ENCODE measurements at places on chromosomes 2 and 18.

DNA sequence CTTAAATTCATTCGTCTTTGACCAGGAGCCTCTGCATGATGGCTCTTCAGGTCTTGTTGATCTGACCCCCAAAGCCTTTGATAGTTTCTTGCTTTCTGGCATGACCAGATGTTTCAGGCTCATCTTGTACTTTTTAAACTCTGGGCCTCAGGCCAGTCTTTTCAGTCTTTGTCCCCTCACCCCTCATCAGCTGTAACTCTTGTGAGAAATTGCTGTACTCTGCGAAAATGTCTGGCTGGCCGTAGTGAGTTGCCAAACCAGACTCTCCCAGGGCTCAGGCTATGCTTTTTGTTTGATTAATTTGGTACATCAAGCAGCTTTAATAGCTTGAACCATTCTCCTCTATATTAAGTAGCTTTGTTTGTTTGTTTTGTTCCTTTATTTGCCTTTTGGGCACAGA, 75.9 kb downstream of the BABAM2 start:
- DNase-seq: peak; percentile 8

GRCh38 chr18:41096504-41096903, 858.5 kb upstream of the PIK3C3 start:
- DNase-seq: peak; percentile 24

- no peak for DNase-seq
Measured at GRCh38 chr18:57018845-57019244, 128.0 kb upstream of the BOD1L2 start.

- DNase-seq: no peak
Measured at GRCh38 chr2:27781496-27781895, 10.0 kb downstream of the MRPL33 start.

GRCh38 chr2:171160119-171160955, at the start of gene TLK1:
TLK1 (minus strand) TSS chr2:171160893; CDS start chr2:171160428, 465 bp downstream.
- DNase-seq: peak; percentile 92

- peak; percentile 6 for DNase-seq
Measured at GRCh38 chr2:124112966-124113365, 87.9 kb downstream of the CNTNAP5 start.

DNA sequence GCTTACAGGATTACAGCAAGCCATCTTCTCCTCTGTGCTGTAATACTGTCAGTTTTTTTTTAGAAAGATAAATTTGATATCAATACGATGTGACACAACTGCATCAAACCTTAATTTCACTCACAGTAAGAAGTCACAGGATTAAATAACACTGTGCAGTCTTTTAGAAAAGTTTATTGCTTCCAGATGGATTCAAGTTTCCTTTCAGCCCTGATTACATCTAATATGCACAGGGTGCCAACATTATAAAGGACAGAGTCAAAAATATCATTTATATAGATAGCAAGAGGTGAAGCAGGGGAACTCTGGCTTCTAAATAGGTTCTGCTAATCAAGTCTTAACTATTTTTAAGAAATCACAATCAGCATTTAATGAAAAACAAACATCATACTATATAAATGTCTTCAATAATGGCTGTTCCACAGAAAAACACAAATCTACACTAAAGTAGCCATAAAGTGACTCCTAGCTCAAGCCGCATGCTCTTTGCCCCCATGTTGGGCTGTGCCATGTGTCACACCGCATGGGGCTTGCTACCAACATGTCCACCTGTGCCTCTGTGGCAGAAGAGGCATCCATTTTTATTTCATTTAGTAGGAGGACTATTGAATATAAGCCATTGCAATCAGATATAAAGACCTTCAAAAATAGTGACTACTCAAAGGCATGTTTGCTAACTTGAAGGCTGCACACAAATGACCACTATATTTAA, 35.0 kb downstream of the CERKL start:
- no peak for DNase-seq

GRCh38 chr2:230696670-230697069, 16.0 kb upstream of the CAB39 start:
- no peak for DNase-seq

GRCh38 chr2:144431998-144432397, 87.9 kb downstream of the ZEB2 start:
- DNase-seq: no peak

DNA sequence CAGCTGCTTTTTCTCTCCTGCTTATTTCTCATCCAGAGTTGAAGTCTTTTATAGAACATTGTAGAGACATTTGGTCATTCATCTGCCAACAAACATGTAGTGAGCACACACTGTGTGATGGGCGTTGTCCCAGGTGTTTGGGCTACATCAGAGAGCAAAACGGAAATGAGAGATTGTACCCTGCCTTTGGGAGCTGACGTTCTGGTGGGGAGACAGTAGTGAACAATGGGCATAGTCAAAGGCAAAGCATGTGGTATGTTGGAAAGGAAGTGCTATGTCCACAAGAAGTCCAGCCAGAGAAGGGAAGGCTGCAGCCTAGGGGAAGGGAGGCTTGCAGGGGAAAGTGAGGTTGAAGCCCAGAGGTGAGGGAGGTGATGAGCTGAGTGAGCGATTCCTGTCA, 78.1 kb downstream of the PIEZO2 start:
- no peak for DNase-seq

- DNase-seq: peak; percentile 81
Measured at GRCh38 chr2:135742325-135742757, 686 bp downstream of the UBXN4 start.

DNA sequence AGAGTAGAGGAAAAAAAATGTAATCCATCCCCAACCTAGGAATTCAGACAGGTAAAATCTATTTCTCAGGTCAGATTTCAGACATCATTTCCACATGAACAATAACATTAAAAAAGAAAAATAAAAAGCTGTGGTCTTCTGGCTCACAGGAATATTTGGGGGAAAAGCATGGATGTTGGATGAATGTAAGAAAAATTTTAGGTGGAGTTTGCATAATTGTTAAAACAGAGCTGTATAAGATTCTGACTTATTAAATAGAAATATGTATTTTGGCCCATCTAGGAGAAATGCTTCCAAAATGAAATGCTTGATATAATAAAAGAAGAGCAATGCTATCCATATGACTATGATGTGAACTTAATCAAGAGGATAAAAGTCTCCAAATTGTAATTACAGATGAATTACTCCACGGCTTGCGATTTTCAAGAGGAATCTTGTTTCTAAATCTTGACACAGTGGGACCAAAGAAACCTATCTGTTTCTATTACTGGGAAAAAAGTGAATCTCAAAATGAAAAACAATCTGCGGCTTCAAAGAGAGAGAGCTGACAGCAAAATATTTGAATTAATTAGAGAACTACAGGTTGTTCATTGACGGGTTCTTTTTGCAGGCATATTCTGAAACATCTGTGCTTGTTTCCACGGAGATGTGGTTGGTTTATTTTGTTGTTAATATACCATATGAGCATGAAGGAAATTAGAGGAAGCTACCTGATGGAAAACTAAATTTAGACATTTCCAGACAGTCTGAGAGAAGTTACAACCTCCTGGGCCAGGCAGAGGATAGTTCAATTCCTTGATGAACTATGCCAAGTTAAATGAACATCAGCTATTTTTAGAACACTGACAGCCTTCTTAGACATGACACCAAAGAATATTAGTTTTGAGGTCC, 468.7 kb downstream of the PID1 start:
- DNase-seq: no peak

- DNase-seq: peak; percentile 13
Measured at GRCh38 chr2:167331636-167332232, 443.5 kb downstream of the XIRP2 start.

GRCh38 chr2:67835266-67835665, 227.5 kb downstream of the C1D start:
- DNase-seq: no peak

DNA sequence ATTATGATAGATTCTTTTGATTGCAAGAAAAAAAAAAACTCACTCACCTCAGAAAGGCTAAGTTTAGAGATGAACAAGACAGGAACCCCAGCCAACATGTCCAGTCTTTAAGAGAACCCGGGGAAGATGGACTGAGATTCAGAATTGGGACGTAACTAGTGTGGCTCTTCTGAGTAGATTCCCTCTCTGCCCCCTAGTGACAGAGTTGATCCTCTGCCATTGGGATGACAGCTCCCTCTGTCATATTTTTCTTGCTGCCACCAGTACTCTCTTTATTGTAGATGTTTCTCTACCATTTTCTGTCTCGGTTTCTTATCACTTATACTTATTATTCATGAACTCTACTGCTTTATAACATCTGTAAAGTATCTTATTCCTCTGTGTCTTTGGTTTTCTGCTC, 77.7 kb downstream of the GULP1 start:
- peak; percentile 72 for DNase-seq

GRCh38 chr2:54381293-54381692, 74.8 kb upstream of the SPTBN1 start:
- DNase-seq: no peak

DNA sequence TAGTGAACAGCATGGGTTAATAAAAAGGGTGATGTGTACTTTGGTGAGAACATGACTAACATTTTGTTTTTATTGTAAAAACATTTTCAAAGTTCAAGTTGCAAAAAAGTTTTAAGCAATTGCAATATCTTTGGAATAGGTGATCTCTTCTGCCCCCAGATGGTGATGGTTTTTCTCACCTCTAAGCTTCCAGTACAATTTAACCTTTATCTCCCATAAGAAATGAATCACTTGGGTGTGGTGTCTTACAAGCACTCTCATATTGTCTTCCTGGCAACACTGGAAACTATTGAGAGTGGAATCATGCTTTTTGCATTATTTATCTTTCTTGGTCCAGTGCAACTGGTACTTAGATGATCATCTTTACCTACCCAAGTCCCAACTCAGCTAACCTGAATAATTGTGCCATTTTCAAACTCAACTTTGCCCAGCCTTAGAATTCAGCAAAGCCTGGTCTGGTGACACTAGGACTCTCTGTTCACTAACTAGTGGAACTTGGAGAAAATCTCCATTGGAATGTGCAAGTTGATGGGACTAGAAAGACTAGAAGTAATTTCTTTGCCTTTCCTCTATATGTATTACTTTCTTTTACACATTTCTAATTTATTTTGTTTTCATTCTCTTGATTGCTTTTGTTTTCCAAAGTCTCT, 964.7 kb upstream of the ZEB2 start:
- peak; percentile 88 for DNase-seq

DNA sequence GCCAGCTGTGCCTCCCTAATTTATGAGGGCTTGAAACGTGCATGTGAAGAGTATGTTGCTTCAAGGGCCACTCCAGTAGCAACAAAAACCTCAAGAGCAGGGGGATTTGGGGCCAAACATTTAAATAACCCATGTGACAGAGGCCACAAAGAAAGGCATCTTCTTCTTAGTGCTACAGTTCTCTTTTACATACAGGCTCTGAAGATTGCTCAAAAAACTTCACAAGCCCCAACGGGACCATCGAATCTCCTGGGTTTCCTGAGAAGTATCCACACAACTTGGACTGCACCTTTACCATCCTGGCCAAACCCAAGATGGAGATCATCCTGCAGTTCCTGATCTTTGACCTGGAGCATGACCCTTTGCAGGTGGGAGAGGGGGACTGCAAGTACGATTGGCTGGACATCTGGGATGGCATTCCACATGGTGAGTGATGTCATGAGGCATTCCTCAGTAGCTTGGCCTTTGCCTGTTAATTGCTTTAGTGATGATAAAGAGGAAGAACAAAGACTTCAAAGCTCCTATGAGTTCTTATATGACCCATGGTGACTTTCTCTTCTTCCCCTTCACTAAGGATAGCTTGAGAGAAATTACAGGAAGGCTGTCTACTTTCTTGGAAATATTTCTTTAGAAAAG, 40.1 kb downstream of the NRP2 start:
- DNase-seq: no peak

- DNase-seq: no peak
Measured at GRCh38 chr2:240319221-240319854, 116.1 kb upstream of the GPC1 start.
